ENCODE measurements at places on chromosomes 2 and 18. TPM values are rescaled to one million over a fixed set of nuclear protein-coding genes. Genes with fewer than 3 reads are reported as not detected.

The CYP26B1 gene
- 85.6 TPM for total RNA-seq

The ARHGAP15 gene
- total RNA-seq = not detected

The SLC4A3 gene
- 5.9 TPM for total RNA-seq

The LOXHD1 gene
- not detected for total RNA-seq

The PSTPIP2 gene
- 9.2 TPM for total RNA-seq

The IL36A gene
- not detected for total RNA-seq

The RAX gene
- total RNA-seq = not detected

The RTP5 gene
- not detected for total RNA-seq

The DSC2 gene
- total RNA-seq = 69.5 TPM

The FAM124B gene
- not detected for total RNA-seq
